ENCODE measurements at places on chromosomes 12 and 14. TPM values are rescaled to one million over a fixed set of nuclear protein-coding genes. Genes with fewer than 3 reads are reported as not detected.
A peak's percentile ranks its signal among the peaks of the same experiment; 100 is the strongest.

- DNase-seq = no peak
Measured at GRCh38 chr12:132171293-132171967, 27.2 kb downstream of the NOC4L start.

GRCh38 chr12:2282318-2282717, 229.5 kb downstream of the CACNA1C start:
- DNase-seq = no peak

- no peak for DNase-seq
Measured at GRCh38 chr14:95541932-95542930, 7.4 kb downstream of the GLRX5 start.

GRCh38 chr12:12976366-12976765, 23.7 kb downstream of the HEBP1 start:
- no peak for DNase-seq

DNA sequence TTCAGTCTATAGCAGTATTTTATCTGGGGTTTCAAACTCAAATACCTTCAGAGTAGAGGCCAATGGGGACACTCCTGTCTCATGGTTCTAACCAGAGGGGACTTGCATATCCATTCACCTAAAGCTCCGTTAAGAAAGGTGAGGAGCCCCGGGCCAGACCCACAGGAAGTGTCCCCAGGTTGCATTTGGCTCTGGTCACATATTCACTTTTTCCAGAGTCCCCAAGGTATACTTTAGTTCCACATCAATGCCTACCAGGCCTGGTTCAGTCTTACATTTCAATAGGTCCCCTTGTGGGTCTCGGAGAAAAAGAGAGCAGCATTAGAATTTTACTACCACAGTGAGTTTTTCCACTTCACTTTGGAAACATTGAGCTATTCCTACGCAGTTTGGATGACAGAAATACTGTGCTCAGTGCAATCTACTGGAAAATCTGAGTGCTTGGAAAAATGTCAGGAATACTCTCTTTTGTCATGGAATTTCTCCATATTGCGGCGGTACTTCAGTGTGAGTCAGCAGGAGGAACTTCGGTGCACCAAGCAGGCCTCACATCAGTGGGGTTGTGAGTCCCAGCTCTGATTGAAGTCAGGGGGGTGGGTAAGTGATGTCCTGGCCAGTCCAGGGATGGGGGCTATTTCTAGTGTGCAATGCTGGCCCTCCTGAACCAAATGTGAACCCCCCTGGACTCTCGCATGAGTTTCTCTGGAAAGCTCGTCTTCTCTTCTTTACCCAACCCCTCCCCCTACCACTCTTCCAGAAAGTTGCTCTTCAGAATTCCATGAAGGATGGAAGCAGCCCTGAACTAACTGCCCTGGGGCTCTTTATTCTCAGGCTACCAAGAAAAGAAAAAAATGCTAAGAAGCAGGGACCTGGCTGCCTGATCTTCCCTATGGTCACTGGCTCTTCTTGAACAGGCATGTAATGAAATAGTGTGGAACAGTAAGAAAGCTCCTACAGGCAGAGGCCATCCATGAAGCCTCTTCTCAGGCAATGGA, 184.7 kb downstream of the PRKCH start:
- DNase-seq = no peak

GRCh38 chr14:54621686-54622085, 54.8 kb downstream of the SAMD4A start:
- no peak for DNase-seq

GRCh38 chr12:22978962-22979361, 354.0 kb downstream of the ETNK1 start:
- DNase-seq = no peak

DNA sequence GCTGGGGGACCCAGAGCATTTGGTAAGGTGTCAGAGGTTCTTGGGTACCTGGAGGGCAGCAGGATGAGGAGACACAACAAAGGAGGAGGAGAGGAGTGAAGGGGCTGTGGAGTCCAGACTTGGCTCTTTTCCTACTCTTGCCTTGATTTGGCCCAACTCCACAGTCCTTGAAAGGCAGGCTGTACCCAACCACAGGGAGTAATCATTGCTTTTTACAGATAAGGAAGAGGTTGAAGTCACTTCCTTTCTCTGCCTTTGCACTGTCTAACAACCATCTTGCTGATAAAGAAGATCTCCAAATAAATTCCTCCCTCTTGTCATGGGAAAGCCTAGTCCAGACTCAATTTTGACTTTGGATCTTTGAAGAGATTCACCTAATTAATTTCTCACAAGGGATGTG, 226.8 kb upstream of the HMGA2 start:
- no peak for DNase-seq

GRCh38 chr12:117080661-117081144, 18.5 kb downstream of the TESC start:
- DNase-seq = no peak

GRCh38 chr12:123474485-123475245, 16.7 kb downstream of the SNRNP35 start:
- DNase-seq = no peak

GRCh38 chr12:78035901-78036606, 205.4 kb downstream of the NAV3 start:
- no peak for DNase-seq

DNA sequence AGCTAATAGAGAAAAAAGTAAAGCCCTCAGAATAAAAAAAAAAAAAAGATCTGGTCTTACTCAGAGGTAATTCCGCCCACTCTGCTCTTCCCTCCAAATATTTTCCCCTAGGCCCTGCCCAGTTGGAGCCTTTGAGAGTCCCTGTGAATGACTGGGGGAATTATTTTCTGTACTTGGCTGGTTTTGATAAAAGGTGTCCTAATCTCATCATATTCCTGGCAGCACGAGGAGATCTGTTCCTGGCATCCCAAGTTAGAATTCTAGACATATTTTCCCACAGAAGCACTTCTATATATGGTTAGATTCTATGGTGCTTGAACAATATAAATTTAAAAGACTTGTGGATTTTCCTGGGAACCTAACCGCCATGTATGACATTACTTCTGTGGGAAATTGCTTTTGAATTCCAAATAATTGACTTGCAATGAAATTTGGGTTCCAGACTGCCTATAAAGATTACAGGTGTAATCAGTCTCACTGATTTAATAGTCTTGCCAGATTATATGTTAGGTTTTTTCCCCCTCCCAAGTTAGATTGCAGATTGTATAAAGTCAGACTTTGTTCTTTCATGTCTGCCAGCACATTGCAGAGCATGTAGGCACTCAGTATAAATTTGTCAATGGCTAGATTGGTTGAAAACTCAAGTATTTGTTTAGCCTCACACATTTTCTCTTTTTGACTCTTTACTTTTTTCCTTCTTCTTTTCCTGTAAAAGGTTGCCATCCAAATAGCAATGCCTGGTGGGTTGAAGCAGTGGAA, 12.3 kb downstream of the GPX2 start:
- DNase-seq = no peak

- DNase-seq = peak; percentile 57
Measured at GRCh38 chr14:65131301-65131701, 29.0 kb upstream of the MAX start.

GRCh38 chr14:52455291-52456088, 96.8 kb downstream of the TXNDC16 start:
- no peak for DNase-seq

DNA sequence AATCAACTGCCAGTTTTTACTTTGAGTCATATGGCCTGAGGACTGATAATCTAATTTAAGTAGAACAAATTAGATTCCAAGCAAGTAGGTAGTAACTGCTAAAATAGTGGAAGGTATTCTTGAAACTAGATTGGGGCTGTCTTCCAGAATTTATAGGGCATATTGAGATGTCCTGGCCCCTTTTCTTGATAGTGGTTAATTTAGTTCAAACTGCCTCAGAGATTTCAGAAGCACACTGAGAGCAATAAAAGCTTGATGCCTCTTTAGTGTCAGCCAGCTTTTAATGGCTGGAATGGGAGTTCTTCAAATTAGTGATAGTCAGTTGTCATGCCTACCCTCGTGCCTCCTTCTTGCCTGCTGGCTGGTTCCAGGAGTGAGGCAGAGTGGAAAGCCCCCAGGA, 120.5 kb downstream of the AKAP6 start:
- no peak for DNase-seq

GRCh38 chr14:75295491-75296345, 17.1 kb downstream of the FOS start:
- DNase-seq = peak; percentile 93

- DNase-seq = no peak
Measured at GRCh38 chr12:3098436-3098835, 21.3 kb downstream of the TSPAN9 start.

Gene NANOG
- not detected for total RNA-seq

Gene CD27
- total RNA-seq = 20.6 TPM

Gene WNT1
- not detected for total RNA-seq

Gene GLIPR1L2
- 0.40 TPM for total RNA-seq

Gene TAOK3
- 93.0 TPM for total RNA-seq

Data from Peyer's patch (tissue), 4 donors.